Stimulated activated CD8-positive, alpha-beta memory T cell treated with anti-CD3 and anti-CD28 coated beads, Interleukin-2, amount 100 ng/mL, for 48 hours (primary cell): ENCODE measurements at places on chromosomes 13 and 19.
A peak's percentile ranks its signal among the peaks of the same experiment; 100 is the strongest.

- no peak for DNase-seq
These were observed 303.3 kb downstream of the ATP8A2 start for GRCh38 chr13:25675060-25675459.

DNA sequence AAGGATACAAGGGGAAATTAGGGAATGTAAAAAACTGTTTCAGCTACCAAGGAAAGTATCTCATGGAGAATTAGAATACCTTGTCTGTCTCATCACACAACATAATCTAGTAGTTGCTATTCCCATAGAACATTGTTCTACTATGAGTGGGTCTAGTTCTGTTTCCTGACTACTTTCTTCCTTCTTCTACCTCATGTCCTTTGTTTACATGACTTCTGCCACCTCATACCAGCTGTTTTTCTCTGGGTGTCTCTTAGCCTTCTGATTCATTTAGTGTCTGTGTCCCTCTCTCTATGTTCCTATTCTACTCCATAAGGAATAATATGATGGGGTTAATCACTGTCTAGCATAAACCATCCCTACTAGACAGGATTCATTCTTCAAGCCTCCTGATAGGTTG is 887.3 kb downstream of the DIAPH3 start:
- DNase-seq: no peak

DNA sequence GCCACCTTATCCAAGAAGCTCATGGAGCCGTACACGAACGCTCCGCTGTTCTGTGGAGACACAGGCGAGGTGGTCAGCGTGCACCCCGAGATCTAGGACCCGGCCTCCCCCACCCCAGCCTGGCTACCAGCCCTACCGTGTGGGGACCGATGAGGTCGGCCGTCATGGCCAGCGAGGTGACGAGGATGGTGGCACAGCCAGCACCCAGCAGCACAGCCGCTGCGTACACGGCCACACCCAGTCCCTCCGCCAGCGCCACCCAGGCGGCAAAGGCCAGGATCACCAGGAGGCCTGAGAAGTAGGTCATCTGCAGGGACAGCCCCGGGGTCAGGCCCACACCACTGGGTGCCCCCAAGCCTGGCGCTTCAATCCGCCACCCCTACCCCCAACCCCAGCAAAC is 7.1 kb downstream of the TEKTIP1 start:
- DNase-seq: no peak

GRCh38 chr13:30881191-30881651 is 24.9 kb upstream of the MEDAG start:
- no peak for DNase-seq

DNA sequence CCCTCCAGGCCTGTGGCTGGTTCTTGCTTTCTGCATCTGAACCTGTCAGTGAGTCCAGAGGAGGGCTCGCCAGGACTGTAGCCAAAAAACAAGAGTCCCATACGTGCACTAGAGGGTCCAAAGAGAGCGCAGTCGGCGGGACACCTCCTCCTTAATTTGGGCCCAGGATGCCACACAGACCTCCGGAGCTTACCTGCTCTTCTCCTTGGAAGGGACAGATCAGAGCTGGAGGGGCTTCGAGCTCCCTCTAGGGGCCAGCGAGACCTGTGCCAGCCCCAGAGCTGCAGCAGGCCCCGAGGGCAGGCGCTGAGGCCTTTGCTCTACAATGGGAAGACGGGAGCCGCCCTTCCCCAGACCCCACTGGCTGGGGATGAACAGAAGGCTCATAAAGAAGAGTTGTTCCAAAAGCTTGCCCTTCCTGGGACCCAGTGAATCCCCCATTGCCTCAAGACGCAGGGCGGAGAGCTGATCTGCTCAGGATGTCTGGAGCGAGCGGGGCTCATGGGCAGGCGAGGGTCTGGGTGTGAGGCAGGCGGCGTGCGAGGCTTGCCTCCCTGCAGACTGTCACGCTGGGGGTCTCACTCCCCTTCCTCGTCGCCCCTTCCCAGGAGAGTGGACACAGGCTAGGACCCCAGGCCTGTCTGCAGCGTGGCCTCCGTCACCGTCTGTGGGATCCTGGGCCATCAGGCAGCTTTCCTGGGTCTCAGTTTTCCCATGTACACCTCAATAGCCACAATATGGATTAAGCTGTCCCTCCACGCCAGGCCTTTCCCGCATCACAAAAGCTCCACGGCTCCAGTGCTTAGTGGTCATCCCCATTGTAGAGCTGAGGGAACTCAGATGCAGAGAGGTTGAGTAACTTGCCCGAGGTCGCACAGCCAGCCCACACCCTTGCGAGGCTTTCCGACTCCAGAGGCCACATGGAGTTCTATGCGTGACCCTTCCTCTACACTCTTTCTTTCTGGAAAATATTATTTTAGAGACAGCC is 46.9 kb upstream of the VSTM2B start:
- no peak for DNase-seq

DNA sequence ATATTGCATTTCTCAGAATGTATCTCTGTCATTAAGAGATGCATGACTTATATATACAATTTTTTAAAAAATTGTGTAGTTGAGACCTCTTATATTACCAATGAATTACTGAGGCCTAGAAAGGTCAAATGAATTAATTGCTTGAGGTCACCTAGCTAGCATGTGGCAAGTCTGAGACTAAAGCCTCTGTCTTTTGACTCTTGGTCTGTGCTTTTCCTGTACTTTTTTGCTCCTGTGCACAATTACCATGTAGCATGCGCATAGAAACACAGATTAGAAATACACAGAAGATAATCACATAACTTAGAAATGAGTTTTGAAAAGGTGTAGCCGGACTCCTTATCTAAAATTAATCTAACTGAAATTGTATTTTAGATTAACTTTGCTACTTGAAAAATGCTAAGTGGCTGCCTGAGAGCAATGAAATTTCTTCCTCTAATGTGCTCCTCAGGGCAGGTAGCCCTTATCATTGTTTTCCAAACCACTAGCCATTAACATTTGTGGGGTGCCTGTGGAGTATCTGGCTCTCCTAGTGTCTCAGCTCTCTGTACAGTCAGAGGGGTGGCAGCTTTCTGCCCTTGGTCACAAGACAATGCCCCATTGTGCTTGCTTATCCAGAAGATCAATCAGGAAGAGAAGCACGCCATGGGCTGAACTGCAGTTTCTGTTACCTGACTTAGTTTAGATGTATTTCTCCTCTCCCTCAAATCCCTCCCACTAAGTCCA is 119.6 kb downstream of the RFC3 start:
- DNase-seq: no peak

DNA sequence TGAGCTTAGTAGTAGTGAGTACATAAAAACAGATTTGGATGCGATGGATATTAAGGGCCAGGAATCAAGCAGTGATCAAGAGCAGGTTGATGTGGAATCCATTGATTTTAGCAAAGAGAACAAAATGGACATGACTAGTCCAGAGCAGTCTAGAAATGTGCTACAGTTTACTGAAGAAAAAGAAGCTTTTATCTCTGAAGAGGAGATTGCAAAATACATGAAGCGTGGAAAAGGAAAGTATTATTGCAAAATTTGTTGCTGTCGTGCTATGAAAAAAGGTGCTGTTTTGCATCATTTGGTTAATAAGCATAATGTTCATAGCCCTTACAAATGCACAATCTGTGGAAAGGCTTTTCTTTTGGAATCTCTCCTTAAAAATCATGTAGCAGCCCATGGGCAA is 11.4 kb downstream of the CHAMP1 start:
- no peak for DNase-seq

DNA sequence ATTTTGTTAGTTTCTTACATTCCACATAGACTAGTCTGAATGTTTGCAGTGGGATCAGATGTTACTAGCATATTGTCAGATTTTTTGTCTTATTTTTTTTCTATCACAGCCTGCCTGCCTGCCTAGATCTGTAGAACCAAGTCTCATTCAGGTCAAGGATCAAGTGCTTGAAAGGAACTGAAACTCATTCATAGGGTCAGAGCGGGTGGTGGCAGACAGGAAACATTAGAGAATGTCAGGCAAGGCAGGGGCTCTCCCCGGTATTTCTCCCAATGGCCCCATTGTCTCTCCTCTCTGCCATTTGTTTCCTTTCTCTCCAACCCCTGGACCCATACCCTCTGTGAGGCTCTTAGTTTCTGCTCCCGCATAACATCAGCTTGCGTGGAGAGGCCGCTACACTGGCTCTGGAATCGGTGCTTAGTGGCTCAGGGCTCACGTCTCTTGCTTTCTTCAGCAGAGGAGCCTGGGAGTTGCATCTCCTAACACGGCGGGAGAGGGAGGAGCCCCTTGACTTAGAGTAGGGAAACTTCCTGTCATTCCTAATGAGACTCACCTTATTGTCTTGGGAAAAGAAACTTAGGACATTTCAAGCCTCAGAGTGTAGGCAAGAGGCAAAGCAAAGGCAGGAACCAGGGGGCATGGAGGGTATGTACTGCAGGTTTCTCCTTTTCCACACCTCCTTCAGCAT is 35.6 kb upstream of the SPATA13 start:
- DNase-seq: no peak

DNA sequence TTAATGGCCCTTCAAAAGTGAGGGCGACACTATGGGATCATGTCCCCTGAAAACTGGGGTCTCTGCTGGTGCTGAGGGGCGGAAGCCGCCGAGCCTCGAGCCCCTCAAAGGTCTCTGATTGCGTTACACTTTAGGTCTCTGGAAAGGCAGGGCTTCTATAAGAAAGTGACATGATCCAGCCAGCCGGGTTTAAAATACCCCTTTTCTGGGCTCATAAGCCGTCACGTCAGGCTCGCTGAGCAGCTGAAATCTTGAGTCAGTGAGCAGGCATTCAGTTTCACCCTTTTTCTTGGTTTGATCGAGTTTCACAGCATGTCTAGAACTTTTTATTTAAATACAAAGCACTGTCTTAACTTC is 600 bp upstream of the HMGB1 start:
- DNase-seq: no peak

GRCh38 chr19:11422163-11423065 is 3.3 kb upstream of the RGL3 start:
- DNase-seq: peak; percentile 73

GRCh38 chr19:49497047-49497788 is 984 bp downstream of the RPS11 start:
- no peak for DNase-seq

GRCh38 chr19:57363688-57364181 is 384 bp downstream of the TRAPPC2B start:
- no peak for DNase-seq

- DNase-seq: no peak
These were observed 490.8 kb downstream of the PCDH20 start for GRCh38 chr13:60924856-60925255.

- no peak for DNase-seq
These were observed 5.8 kb downstream of the PEG3 start for GRCh38 chr19:56834564-56835375.

DNA sequence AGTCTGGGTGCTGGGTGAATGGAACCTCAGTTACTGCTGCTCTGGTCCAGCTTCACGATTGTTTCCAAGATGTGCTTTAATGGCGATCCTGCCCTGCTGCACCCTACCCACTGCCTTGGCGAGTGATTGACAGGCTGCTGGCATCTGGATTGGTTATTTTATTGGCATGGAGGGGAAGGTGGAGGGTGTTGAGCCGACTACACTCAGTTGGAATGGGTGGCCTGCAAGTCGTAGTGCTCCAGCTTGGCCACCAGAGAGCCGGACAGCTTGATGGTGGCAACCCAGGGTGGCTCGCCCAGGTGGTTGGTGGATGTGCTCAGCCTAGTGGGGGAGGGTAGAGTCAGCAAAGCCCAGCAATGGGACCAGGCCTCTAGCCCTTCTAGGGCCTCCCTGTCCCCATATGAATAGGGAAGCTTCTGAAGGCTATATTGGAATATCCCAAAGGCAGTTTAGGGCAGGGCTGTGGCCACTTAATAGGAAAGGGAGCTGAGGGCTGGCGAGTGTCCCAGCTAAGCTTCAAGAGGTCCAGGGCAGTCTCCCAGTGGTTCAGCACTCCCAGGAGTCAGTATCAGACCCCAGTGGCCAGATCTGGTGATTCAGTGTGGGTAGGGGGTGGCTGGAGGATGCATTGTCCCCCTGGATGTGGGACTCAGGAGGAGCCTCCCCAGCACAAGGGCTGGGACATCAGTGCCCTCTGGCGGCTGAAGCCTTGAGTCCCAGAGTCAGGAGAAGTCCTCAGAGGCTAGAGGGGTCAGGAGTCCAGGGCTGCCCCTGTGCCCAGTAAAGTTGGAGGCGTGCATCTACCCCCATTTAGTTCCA is 3.4 kb downstream of the GGN start:
- no peak for DNase-seq

DNA sequence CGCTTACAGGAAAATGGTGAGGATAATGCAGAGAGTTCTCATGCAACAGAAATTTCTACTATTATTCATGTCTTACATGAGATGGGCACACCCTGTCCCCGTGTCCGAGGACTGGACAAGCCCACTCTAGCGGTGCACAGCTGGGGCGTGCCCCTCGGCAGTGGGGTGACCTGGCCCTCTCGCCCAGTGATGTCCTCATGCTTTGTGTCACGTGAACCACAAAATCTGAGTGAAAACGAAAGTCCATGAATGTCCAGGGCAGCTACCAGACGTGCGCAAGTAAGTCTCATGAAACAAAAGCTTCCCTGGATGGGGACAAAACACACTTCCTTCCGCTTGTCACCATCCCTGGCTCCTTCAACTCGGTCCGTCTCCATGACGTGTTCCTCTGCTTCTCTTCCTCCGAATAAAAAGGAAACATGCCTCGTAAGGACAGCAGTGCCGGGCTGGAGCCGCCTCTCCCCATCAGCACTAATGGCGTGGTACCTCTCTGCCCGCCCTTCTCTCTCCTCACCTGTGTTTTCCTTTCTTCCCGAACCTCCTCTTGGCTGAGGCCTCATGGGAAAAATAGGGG is 45.6 kb downstream of the ANKRD10 start:
- no peak for DNase-seq

DNA sequence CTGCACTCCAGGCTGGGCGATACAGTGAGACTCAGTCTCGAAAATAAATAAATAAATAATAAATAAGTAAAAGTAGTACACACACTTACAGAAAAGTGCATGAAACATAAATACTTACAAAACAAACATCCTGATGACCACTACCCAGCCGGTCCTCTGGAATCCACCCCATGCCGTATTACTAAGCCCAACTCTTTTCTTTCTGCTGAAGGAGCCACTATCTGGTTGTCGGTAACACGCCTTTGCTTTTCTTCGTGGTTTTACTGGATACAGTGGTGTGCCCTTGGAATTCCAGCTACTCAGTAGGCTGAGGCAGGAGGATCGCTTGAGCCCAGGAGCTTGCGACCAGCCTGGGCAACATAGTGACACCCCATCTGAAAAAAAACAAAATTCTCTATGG is 39.4 kb downstream of the CELF5 start:
- no peak for DNase-seq

GRCh38 chr13:99254830-99255229 is 3.3 kb downstream of the GPR18 start:
- DNase-seq: no peak

DNA sequence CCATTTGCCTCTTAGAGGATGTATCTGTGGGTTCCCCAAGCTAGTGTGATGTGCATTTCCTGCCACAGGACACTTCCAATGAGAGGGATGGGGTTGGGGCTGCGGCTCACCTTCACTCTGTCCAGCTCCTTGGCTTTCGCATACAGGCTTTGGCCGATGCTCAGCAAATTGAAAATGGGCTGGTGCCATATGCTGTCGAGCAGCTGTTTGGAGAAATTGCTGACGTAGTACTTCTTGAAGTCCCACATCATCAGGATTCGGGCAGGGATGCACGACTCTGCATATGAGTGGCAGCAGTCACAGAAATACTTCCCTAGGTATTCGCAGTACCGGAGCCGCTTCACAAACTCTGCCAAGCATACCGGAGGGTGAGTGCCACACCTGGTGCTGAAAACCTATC is 37.0 kb downstream of the RUBCNL start:
- DNase-seq: no peak
